ENCODE measurements at places on chromosomes 5 and 9. TPM values are rescaled to one million over a fixed set of nuclear protein-coding genes. Genes with fewer than 3 reads are reported as not detected.

DNA sequence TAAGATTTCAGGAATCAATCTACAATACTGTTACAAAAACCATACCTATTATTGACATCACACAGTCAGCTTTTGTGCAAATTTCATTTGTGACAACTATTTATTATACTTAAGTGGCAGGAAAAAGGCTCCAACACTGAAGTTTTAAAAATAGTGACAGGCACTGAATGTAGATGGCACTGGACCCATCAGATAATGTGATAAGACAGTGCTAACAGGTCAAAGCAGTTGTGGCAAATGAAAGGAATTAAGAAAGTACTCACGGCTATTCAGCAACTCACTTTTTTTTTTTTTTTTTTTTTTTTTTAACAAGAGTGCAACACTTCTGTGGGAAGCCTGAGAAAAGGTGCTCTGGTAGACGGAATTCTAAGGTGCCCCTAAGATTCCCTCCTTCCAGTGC, 115.0 kb upstream of the MEF2C start:
- no peak for DNase-seq

DNA sequence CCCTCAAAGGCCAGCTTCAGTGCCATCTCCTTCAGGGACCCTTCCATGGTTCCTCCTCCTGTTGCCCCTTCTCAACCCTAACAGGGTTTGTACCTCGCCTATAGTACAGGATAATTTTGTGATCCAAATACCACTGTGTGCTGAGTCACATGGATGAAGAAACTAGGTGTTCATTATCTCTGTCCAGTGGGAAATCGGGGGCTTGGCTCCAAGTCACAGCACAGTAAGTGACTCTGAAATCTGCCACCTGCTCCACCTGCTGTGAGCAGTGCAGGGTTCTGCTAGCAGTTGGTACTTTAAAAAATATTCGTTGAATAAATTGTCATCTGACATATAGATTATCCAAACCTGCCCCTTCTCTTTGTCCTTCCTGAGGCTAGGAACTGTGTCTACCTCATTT, 123.2 kb upstream of the OTULINL start:
- no peak for DNase-seq

Gene OSTF1
- 38.9 TPM for total RNA-seq

Gene BASP1
- 4.3 TPM for total RNA-seq

DNA sequence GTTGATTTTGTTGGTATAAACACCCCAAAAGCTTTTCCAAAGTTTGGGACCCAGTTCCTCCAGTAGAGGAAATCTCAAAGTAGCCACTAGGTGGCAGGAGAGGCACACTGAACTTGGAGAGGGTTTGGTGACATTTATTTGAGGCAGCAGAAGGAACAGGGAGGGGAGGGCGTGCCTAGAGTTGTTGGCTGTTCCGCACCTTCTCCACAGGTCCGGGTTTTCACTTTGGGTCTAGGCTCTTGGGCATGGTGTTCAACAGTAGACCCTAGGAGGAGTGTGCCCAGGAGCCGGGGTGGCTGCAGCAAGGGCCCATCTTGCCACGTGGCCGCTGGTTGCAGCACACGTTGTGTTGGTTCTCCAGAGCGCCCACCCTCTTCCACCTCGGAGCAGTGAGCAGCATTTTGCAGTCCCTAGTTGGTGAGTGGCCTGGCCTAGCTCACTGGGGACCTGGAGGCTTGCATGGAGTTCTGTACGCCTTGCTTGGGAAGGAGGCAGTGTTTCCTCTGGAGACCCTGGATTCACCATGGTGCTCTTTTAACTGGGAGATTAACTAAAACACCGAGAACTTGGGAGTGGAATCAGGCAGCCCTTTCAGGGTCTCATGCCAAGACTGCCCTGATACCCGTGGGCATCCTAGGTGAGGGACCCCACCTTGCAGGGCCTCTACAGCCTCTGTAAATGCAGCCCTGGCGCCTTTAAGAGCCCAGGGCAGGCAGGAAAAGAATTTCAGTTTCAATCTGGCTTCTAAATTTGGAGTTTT, 28.2 kb downstream of the PTPA start:
- peak; percentile 72 for DNase-seq

Gene ELAVL2
- not detected for total RNA-seq

DNA sequence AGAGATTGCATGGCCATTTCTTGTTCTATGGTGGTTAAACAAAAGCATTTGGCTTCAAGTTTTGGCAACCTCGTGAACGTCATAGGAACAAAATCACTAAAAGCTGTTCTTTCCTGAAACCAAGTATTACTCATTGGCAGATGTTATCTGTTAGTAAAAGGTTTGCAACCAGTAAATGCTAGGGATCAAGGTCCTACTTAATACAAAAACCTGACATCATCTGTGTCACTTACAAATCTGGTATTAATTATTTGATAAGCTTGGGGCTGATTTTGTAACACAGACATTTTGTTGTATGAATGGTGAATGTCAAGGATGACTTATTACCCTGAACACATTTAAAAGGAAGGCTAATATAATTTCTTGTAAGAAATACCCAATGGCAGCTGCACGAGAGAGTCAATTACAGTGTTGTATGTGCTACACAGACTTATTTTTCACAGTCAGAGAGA, 486.4 kb upstream of the ZNF608 start:
- DNase-seq = no peak

Gene TRPM3
- not detected for total RNA-seq

Gene ORM2
- 1.0 TPM for total RNA-seq

Gene IFNA2
- total RNA-seq = not detected

- DNase-seq = no peak
These were observed 53.6 kb downstream of the SAXO1 start for GRCh38 chr9:18979367-18979766.

DNA sequence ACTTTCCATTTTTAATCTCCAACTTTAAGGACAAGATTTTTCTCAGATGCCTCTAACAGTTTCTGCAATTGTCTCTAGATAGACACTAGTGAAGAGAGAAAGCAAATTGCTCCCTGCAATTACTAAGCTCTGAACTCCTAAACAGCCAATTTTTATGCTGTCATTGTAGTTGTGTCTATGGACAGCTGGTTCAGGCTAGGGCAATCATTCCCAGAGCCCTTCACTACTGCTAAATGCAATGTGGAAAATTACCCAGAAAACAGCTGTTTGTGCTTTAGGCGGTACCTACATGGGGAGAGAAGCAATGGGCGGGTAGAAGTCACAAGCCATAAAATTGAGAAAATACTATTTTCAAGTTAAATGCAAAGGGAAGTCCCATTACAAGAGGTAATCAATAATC, 211.6 kb downstream of the SPOCK1 start:
- no peak for DNase-seq

Gene INSYN2B
- not detected for total RNA-seq

DNA sequence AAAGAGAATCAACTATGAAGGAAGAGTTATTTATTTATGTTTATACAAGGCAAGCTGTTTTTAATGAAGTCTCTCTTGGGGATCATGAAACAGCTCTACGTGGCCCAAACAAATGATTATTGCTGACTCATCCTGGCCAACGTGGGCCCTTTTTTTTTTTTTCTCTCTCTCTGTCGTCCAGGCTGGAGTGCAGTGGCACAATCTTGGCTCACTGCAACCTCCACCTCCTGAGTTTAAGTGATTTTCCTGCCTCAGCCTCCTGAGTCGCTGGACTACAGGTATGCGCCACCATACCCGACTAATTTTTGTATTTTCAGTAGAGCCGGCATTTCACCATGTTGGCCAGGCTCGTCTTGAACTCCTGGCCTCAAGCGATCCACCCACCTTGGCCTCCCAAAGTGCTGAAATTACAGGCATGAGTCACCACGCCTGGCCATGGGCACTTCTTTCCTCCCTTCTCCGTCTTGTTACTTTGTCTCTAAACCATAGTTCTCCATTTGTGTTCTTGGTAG, 98.3 kb downstream of the BASP1 start:
- no peak for DNase-seq

DNA sequence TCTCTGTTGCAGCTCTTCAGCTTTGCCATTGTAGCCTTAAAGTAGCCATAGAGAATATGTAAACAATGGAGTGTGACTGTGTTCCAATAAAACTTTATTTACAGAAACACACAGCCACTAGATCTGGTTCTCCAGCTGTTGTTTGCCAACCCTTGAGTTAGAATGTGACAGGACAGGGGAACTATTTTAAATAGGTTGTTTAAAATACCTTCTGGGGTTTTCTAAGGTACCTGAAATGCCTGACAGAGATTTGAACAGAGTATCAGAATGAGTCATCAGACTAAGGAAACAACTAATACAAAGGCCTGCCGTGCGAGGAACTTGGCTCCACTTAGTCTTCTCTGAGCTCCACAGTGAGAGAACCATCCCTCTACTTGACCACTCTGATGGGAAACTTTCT, 85.4 kb downstream of the HSD17B4 start:
- DNase-seq = no peak

- no peak for DNase-seq
These were observed 37.8 kb upstream of the CRB2 start for GRCh38 chr9:123318202-123318601.

Gene ACTL7B
- not detected for total RNA-seq

DNA sequence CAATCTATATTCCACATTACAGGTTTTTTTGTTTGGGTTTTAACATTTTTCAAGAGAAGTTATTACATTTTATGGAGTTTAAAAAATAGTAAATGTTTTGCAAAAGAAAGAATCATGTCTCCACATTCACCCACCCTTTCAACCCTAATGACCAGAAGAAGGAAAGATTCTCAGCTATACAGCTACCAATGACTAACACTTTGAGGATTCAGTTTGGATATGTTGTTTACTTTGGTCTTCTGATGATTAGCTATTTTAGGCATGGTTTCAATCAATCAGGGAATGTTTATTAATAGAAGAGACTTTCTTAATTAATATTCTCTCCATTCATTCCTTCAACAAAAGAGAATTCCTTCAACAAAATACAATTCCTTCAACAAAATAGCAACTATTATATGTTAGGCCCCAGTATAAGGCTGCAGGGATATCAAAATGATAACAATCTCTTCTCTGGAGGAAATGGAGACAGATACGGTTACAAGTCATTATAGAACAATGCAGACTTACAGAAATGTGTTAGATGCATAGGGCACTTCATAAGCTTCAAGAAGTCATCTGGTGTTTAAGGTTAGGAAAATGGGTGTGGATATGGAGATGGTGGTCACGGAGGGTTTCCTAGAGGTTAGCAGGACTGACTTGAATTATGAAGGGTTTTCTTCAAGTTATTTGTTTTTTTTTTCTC, 9.3 kb upstream of the NR3C1 start:
- no peak for DNase-seq

Gene HAVCR1
- not detected for total RNA-seq

GRCh38 chr5:57366744-57367143, 115.9 kb downstream of the ACTBL2 start:
- DNase-seq = no peak

GRCh38 chr9:93065135-93065720, 6.7 kb downstream of the SUSD3 start:
- no peak for DNase-seq

GRCh38 chr5:73668017-73668416, 42.0 kb downstream of the ARHGEF28 start:
- no peak for DNase-seq

- no peak for DNase-seq
These were observed 18.2 kb upstream of the STK32A start for GRCh38 chr5:147216552-147217154.

GRCh38 chr5:95873351-95873750, 50.8 kb upstream of the GLRX start:
- no peak for DNase-seq

DNA sequence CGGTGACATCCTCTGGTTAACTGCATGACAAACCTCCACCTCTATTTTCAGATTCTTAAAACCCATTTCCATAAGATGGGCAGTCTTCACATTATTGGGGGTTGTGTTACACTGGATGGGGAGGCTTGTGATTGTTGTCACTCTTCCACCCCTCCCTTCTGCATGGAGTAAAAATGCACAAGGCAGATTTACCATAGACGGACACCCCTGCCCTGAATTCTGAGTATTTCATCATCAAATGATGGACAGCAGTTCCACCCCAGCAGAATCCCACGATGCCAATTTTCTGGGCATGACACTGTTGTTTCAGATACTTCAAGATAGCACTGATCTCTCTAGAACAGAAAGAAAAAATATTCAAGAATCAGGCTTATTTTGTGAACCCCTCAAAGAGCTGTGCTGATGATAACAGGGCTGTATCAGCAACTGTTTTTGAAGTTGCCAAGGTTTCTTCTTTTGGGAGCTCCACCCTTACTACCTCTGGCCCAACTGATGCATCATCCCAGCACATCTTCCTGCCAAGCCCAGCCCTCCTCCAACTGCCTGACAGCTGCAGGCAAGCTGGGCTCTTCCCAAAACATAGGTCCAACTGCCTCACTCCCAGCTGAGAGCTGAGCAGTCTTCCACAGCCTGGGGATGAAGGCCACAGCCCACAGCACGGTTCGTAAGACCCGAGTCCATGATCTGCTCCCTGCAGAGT, 21.4 kb downstream of the CMBL start:
- no peak for DNase-seq

Gene HCN1
- total RNA-seq = not detected

DNA sequence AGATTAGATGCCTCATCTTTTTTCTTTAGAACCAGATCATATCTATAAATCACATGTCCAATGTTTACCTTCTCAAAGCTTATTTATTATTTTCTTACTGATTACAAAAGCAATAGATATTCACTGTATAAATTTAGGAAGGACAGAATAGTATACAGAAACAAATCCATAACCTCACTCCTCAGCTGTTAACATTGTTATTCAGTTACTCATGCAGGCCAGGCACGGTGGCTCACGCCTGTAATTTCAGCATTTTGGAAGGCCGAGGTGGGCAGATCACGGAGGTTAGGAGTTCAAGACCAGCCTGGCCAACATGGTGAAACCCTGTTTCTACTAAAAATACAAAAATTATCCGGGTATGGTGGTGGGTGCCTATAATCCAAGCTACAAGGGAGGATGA, 15.3 kb downstream of the STOM start:
- no peak for DNase-seq

Gene MLANA
- total RNA-seq = not detected

Gene ZFP2
- 0.15 TPM for total RNA-seq

Gene NR5A1
- total RNA-seq = 0.15 TPM

Gene KIF20A
- total RNA-seq = 0.76 TPM

DNA sequence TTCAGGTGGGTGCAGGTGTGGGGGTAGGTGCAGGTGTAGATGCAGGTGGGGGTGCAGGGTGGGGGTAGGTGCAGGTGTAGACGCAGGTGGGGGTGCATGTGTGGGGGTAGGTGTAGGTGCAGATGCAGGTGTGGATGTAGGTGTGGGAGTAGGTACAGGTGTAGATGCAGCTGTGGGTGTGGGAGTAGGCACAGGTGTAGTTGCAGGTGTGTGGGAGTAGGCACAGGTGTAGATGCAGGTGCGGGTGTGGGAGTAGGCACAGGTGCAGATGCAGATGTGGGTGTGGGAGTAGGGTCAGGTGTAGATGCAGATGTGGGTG, 94.6 kb downstream of the PHF2 start:
- DNase-seq = no peak

GRCh38 chr5:9554122-9554521, 8.2 kb upstream of the SEMA5A start:
- DNase-seq = no peak

DNA sequence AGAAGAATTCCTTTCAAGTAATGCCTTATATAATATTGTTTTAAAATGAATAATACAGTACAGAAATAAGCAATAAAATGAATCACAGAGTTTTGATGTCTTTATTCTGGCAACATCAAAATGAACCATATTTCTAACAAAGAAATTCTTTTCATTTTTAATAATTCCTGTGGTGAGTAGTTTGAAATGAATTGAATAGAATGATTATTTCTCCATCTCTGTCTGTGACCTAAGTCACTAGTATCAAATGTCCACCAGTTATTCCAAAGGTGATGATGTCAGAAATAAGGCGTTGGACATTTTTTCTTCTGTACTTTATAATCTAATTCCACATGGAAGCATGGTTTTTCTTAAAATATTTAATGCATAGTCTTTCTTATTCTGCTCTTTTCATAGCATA, 106.2 kb downstream of the ADAMTSL1 start:
- no peak for DNase-seq

Measured in activated T-cell treated with anti-CD3 and anti-CD28 coated beads, Interleukin-2, amount 50 U/mL, for 4 hours (primary cell).